ENCODE measurements at places on chromosomes 7 and 10.

DNA sequence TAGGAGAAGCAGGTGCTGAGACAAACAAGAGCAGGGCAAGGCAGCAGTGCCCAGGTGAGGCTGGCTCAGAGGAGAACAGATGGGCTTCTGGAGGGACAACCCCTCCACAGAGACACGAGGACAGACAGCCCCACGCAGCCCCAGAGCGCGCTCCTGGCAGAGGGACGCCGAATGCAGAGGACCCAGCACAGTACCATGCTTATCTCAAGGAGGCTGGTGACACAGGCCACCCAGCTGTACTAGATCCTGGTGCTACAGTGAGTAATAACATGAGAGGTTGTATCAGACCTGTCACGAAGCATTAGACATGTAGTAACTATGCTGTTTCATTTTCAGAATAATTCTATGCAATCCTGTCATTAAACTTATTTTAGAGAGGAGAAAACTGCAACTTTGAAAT lies 60.4 kb upstream of the NCAPG2 start:
- no peak for DNase-seq

- DNase-seq: no peak
These were observed 4.9 kb downstream of the GCK start for GRCh38 chr7:44184206-44184872.

DNA sequence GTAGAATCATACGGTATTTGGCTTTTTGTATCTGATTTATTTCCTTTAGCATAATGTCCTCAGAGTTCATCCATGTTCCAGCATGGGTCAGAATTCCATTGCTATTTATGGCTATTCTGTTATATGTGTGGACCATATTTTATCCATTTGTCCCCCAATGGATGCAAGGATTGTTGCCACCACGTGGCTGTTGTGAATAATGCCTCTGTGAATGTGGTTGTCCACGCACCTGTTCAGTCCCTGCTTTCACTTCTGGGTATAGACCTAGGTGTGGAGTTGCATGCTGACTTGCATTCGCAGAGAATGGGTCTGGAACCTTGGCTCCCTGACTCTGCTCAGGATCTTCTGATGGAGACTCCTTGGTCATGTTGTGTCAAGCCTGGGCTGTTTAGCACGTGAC lies 199.9 kb downstream of the CAMK1D start:
- DNase-seq: no peak

GRCh38 chr7:81030472-81030871 lies 111.6 kb upstream of the SEMA3C start:
- no peak for DNase-seq

DNA sequence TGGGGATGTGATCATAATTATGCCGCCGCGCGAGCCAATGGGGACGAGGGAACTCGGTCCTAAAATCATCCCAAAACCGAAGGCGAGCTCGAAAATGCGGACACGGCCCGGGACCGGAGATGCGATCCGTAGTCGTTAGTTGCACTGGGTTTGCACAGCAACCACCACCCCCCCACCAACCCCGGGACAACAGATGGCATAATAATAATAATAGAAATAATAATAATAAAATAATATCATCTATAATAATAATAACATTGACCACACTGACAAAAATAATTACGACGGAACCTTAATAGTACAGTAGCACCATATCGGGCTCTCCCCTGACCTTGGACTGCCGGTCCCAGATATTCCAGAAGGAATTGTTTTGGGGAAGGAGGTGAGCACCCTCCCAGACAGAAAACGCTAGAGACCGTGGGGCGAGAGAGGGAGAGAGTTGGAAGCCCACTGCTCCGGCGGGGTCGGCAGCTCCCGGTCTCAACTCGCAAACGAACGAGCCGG lies 1.1 kb upstream of the EMX2 start:
- DNase-seq: no peak

GRCh38 chr7:102220960-102221800 lies 65.5 kb upstream of the SH2B2 start:
- DNase-seq: no peak

Data from midbrain (tissue), 1 donor.